A549 treated with Hydrocortisone at 1 μM for 4 hours (cell line): ENCODE measurements at places on chromosomes 7 and 10. TPM values are rescaled to one million over a fixed set of nuclear protein-coding genes. Genes with fewer than 3 reads are reported as not detected.

Gene MKI67
- total RNA-seq = 57.6 to 86.2 TPM (median 60.4 TPM) in 5 replicates

Gene DLX6
- not detected in 5 replicates for total RNA-seq

Gene ZNF25
- total RNA-seq = 1.1 to 2.4 TPM (median 1.8 TPM) in 5 replicates

Gene EPO
- total RNA-seq = not detected in 5 replicates

Gene HOXA1
- total RNA-seq = 2.4 to 3.6 TPM (median 3.3 TPM) in 5 replicates

Gene GRID2IP
- 0.02 TPM in 1 of 5 replicates, not detected in the others for total RNA-seq

Gene MDFIC
- total RNA-seq = 14.9 to 23.1 TPM (median 18.5 TPM) in 5 replicates

Gene FAM241B
- total RNA-seq = 15.6 to 19.4 TPM (median 16.9 TPM) in 5 replicates

Gene ABCB4
- total RNA-seq = not detected in 5 replicates

Gene PLEKHS1
- total RNA-seq = 0.06 to 0.09 TPM (median 0.07 TPM) in 4 of 5 replicates, not detected in the other

Gene MYL10
- total RNA-seq = not detected in 5 replicates

Gene SEC61G
- 346 to 394 TPM (median 379 TPM) in 5 replicates for total RNA-seq
